ENCODE measurements at places on chromosomes 6 and 20.

DNA sequence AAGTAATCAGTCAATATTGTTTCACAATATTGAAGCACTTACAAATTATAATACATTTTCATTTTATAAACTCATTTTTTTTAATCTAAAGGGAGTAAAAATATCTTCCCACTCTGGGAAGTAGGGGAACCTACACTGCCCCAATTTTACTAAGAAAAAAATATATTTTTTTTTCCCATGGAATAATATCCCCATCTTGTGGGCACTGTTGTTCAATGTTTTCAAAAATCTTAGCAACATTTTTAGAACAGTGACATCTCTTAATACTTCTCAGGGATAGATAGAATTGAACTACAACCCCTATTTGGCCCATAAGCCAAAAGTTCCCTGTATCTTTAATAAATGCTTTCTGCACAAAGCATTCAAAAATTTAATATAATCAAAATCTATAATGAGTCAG lies 42.9 kb downstream of the ARHGAP18 start:
- no peak for DNase-seq

- DNase-seq: no peak
These were observed 13.4 kb upstream of the OCSTAMP start for GRCh38 chr20:46563860-46564221.

GRCh38 chr20:45367126-45367525 lies 4.2 kb downstream of the SYS1 start:
- DNase-seq: no peak

DNA sequence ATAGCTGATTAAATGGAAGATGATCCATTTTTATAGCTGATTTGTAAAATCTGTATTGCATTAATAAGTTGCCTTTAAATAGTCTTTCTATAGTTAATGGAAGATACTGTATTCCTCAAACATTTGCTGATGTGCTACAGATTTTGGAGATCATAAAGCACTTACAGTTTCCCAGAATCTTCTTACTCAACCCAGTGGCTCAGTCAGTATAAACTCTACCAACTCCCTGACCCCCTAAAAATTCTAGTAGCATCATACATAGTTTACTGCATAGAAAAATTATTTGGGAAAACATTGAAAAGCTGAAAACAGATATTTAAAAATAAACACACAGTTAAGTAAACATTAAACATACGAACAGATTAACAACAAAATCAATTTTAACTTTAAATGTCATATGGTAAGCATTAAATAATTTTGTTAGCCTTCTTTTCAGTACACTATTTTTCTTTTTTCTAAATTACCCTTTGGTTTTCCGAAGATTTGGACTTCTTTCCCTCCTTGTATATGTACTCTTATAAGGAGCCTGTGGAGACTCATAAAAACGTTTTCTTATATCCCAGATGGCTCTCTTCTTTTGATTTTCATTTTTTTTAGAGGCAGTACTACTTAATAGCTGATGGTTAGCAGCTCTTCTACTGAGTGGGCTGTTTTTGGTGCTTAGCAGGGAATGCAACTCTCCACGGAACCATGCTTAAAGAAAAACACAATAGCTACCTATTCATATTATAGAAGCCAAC lies 62.7 kb upstream of the BMP5 start:
- no peak for DNase-seq

GRCh38 chr6:16594849-16595248 lies 166.4 kb downstream of the ATXN1 start:
- no peak for DNase-seq

- DNase-seq: no peak
These were observed 29.3 kb downstream of the DNAAF9 start for GRCh38 chr20:3378138-3378537.

- DNase-seq: no peak
These were observed 185.0 kb downstream of the CENPW start for GRCh38 chr6:126524811-126525326.

GRCh38 chr6:149060300-149060984 lies 257.1 kb upstream of the TAB2 start:
- peak; percentile 37 for DNase-seq

DNA sequence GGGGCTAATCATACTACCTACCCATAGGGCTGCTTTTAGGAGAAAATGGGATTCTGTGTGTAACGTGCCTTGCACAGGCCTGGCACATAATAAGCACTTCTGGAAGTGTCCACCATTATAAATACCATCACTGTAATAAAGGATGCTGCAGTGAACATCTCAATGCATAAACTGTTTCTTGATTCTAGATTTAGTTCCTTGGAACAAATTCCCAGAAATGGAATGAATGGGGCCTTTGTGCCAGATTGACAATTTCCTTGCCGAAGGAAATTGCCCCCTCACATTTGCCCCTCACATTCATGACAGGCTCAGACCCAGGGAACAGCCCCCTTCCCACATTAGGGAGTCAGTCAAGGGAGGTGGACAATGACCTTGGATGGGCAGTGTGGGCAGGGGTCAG lies 29.2 kb downstream of the BPIFB4 start:
- DNase-seq: no peak

DNA sequence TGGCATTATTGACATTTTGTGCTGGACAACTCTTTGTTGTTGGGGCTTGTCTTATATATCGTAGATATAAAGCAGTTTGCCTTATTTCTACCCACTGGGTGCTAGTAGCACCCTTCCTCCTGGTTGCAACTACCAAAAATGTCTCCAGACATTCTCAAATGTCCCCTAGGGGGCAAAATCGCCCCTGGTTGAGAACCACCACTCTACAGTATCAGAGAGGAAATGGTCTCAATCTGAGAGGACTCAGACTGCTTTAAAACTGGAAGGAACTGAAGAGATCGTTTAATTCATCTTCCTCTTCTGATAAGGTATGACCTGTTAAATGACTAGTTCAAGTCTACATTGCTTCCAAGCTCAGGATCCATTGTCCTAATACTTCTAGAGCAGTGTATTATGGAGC lies 14.9 kb downstream of the SH3BGRL2 start:
- DNase-seq: no peak

- no peak for DNase-seq
These were observed 55.5 kb downstream of the TPBG start for GRCh38 chr6:82419132-82419581.

- DNase-seq: no peak
These were observed 3.6 kb downstream of the TAGAP start for GRCh38 chr6:159041181-159041580.

GRCh38 chr6:125074120-125074519 lies 79.5 kb upstream of the TPD52L1 start:
- no peak for DNase-seq

DNA sequence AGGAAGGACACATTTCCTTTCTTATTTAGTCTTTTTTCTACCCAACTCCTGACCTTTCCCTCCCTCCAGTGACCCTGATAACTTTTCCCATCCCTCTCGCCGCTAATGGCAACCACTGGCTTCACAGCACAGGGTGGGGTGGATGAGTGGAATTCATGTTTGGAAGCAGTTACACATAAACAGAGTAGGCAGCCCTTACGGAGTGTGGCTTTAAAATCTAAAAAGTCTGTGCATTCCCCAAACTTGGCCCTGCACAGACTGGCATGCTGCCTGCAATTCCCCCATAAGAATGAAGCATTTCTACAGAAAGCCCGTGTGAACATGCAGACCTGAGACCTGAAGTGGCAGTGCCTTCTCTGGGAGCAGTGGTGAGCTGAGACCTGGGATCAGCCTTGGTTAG lies 275.9 kb upstream of the PRND start:
- no peak for DNase-seq

DNA sequence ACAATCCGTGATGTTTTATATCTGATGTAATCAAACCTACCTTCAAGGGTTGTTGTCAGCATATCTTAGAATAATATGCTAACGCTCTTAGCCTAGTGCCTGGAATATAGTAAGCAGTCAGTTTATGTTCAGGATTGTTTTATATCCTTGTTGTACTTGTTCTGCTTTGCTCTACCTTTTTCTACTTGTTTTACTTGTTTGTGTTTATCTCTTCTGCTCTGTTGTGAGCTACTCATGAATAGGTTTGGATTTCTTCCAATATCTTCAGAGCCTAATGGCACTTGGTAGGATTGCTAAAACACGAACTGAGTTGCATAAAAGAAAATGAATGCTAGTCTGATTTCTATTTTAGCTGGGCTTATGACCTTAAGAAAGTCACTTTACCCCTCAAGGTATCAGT lies 40.1 kb downstream of the DNAH8 start:
- DNase-seq: no peak

DNA sequence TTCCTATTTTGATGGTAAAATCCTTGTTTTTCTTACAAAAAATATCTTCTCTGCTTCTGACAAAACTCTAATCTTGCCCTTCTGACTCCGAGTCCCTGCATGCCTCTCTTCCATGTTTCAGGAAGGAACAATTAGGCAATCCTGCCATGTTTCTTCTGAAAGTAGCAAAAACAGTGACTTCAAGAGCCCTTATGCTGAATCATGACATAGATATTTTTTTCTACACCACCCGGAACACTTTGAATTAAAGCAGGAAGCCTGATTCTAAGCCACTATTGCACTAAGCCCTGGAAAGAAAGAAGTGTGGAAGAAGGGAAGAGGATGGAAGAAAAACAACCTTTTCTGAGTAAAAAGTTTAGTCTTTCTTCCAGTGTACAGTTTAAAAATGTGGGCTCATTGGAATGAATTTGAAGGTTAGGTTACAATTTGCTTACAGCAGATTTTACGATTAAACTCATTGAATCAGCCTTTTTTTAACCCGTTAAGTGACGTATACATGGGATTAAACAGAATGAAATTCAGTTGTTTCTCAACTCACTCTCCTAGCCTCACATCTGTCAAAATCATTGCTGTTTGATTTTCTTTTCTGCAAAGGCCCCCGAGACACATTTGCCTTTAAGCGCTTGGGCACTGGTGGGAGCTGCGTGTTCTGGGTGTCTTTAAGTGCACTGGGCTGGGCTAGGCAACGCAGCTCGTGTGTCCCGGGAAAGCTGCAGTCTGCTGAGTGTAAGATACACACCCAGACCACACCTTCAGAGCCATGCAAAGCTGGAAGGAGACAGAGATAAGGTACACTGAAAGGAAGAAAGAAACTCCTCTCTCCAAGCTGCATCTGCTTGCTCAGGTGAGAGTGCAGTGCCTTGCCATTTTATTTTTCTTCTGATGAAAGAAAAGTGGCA lies 159.4 kb upstream of the CITED2 start:
- DNase-seq: no peak

All from activated T-helper 1 cell treated with Interleukin-2 at 50 U/mL for 16 hours (primary cell).